ENCODE measurements at places on chromosomes 12 and 14. TPM values are rescaled to one million over a fixed set of nuclear protein-coding genes. Genes with fewer than 3 reads are reported as not detected.
A peak's percentile ranks its signal among the peaks of the same experiment; 100 is the strongest.

DNA sequence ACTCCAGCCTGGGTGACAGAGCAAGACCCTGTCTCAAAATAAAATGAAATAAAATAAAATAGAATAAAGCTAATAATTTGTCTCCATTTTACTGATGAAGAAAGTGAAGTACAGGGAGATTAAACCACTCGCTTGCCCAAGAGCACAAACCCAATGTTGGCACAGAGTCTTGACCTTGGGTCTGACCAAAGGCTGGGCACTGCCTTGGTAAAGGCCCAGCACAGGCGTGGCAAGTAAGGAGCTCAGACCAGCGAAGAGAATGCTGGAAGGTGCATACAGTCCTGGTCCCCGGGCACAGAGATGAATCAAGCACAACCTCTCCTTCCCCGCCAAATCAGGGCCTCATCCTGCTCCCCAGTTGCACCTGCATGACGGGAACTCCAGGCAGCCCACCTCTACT, 26.9 kb downstream of the SCARB1 start:
- no peak for DNase-seq

OTUB2 gene
- 5.6 TPM for total RNA-seq

- DNase-seq: no peak
Measured at GRCh38 chr12:92582893-92583292, 119.9 kb upstream of the PLEKHG7 start.

PSME2 gene
- total RNA-seq: 26.0 TPM

- no peak for DNase-seq
Measured at GRCh38 chr14:58736606-58737005, 98.8 kb downstream of the DACT1 start.

- no peak for DNase-seq
Measured at GRCh38 chr12:64633011-64633939, 23.0 kb downstream of the RASSF3 start.

DNA sequence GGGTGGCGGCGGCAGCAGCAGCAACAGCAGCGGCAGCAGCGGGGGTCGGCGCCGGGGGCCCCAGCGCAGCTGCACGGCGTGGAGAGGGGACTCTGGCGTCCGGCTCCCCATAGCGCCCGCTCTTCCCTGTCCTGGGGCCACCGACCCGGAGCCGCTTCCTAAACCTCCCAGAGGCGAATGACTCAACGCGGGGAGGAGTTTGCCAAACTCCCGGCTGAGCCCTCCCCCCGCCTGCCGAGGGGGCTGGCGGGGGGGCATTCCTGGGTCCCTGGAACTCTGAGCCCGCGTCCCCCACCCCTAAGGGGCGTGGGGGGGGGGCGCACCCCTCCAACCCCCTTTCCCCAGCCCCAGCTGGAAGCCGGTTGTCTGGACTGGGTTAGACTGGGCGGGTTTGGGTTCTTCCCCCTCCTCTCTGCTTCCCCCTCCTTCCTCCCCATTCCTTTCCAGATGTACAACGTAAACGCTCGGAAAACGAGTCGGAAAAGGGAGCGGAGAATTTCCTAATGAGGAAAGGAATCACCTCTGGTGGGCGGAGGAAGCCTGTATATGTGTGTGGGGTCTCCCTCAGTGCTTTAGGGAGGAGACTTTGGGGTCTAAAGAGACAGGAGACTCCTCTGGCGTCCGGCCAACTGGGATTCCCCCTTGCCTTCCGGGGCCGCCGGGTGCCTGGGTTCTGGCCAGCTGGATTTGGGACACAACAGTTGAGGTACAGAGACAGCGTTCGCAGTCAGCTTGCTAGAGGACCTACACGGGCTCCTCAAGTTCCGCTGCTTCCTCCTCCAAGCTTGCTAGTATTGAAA, at the start of gene ITGA5:
Gene ITGA5 (minus strand): TSS at position 179 of the 800 bp plus-strand sequence. CDS start 68 bp downstream, at position 111.
- no peak for DNase-seq

TMEM132C gene
- total RNA-seq: 4.8 TPM

DNA sequence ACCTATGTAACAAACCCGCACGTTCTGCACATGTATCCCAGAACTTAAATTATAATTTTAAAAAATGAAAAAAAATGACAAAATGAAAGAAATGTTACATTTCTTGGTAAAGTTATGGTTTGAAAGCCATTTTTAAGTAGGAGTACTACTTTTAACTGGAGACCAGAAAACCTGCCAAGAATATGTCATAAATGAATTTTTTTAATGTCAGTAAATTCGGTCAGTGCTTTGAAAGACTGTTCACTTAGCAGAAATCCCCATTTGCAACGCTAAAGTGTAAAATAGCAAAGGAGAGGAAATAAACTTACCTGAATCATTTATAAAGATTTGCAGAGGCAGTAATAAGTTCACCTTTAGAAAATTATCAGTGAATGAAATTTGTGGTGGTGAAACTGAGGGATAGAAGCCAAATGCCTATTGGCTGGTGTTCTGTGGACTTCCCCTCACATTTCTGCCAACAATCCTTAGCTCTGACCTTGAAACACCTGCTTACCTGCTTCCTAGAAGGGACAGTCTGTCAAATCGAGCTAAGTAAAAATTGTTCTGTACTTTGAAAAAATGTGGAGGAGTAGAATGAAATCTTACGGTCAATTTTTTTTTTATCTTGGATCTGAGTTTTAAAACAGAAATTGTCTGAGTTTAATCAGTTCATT, 714.2 kb downstream of the SLC6A15 start:
- DNase-seq: no peak

GRCh38 chr14:103905842-103906456, 22.3 kb upstream of the TDRD9 start:
- no peak for DNase-seq

TAS2R42 gene
- total RNA-seq: not detected

SERPINA9 gene
- total RNA-seq: not detected

MRPL42 gene
- total RNA-seq: 82.2 TPM

DNA sequence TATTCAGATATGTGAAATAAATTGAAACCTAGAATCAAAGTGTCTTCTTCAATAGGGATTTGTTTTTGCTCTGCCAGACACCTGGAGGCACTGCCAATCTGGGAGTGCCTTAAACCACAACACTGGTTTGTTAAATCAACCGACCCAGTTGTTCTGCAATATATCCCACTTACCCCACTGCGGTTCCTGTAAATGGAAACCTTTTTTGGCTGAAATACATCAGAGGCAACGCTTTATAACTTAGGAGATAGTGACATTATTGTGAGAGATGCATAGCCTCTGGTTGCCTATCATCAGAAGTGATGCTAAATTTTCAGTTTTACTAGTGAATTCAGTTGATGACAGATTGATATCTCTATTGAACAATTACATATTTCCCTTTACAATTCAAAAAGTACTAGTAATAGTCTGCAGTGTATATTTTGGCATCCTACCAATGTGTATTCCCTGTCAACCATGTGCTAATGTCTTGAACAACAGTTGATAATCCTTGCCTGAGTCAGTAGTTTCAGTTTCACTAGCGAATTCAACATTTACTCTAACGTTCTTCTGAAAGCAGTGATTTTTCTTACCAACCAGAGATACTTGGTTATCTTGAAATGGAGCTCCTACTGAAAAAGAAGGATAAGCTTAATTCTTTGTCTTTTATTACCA, 30.5 kb downstream of the PPP2R5C start:
- DNase-seq: no peak

GRCh38 chr12:105696-106095, 39.1 kb downstream of the IQSEC3 start:
- DNase-seq: no peak

- no peak for DNase-seq
Measured at GRCh38 chr12:40474630-40475029, 217.6 kb upstream of the CNTN1 start.

GRCh38 chr12:92438641-92439419, 264.0 kb upstream of the PLEKHG7 start:
- no peak for DNase-seq

DNA sequence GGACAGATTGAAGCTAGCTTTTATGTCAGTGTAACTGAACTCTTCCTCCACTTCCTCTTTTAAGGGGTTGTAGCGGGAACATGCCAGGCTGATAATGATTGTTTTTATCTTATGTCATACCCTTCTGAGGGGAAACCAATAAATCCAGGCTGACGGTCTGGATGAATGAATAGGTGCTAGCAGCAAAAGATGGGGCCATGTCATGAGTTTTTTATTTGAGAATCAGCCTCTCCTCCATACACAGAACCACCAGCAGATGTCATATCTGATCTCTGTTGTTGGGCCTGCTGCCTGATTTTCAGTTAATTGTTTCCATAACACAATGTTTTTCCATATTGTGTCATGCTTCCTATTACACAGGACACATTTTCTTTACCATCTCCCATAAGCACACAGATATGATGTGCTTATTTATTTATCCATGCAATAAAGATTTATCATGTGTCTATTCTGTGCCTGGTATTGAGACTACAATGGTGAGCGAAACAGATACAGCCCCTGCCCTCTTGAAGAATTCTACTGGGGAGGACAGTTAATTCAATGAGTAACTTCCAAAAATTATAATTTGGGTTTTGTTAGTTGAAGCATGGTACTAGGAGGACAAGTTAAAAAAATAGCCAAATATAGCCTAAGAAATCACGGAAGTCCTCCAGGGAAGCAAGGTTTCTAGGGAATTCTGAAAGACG, 33.6 kb upstream of the CRY1 start:
- no peak for DNase-seq

LTB4R2 gene
- 1.4 TPM for total RNA-seq

GRCh38 chr12:62813031-62813829, 121.7 kb downstream of the PPM1H start:
- peak; percentile 46 for DNase-seq

- no peak for DNase-seq
Measured at GRCh38 chr12:62294378-62294777, 34.2 kb downstream of the USP15 start.
